Sciatic nerve (tissue), 2 donors: ENCODE measurements at places on chromosomes 2 and 18. TPM values are rescaled to one million over a fixed set of nuclear protein-coding genes. Genes with fewer than 3 reads are reported as not detected.

Gene ONECUT2
- not detected for total RNA-seq

Gene COPS7B
- 39.4 TPM for total RNA-seq

Gene SLC4A5
- 12.6 TPM for total RNA-seq

Gene ABCG5
- not detected for total RNA-seq

Gene NABP1
- 64.3 TPM for total RNA-seq

Gene KCNS3
- 16.9 TPM for total RNA-seq

GRCh38 chr2:170997893-170998597 lies 69.0 kb downstream of the GORASP2 start:
- DNase-seq: no peak

- DNase-seq: no peak
Observed at GRCh38 chr18:59839246-59839645, 60.5 kb upstream of the PMAIP1 start.

DNA sequence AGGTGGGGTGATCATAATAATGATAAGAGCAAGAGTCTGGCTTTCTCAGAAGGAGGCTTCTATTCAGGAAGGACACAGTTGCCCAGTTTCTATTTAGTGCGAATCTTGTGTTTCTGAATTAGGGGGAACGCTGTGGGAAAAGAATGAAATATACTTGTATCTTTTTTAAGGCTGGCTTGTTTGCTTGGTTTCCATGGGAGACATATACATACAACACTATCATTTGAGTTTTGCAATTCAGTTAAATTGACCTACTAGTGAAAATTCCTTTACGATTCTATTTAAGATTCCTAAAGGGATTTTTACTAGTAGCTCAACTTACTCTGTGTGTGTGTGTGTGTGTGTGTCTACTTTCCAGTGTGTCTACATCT lies 24.7 kb upstream of the ANKRD62 start:
- DNase-seq: no peak

DNA sequence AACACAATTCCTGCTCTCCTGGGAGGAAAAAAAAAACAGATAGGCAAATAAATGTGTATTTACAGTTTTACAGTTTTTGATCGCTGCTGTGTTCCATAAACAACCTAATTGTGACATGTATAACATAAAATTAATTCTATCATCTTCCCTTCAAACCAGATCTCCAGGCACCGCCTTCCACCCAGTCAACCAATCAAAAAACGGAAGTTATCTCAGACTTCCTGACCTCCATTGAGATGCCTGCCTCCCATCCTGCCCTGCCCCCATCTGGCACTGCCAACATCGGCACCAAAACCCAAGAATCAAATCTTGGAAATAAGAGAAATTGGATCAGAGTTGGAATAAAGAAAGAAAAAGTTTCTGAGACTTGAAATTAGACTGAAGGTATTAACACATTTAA lies 3.1 kb upstream of the RIOK3 start:
- DNase-seq: no peak

- peak; percentile 45 for DNase-seq
Observed at GRCh38 chr2:23691106-23691470, 235.8 kb downstream of the ATAD2B start.

DNA sequence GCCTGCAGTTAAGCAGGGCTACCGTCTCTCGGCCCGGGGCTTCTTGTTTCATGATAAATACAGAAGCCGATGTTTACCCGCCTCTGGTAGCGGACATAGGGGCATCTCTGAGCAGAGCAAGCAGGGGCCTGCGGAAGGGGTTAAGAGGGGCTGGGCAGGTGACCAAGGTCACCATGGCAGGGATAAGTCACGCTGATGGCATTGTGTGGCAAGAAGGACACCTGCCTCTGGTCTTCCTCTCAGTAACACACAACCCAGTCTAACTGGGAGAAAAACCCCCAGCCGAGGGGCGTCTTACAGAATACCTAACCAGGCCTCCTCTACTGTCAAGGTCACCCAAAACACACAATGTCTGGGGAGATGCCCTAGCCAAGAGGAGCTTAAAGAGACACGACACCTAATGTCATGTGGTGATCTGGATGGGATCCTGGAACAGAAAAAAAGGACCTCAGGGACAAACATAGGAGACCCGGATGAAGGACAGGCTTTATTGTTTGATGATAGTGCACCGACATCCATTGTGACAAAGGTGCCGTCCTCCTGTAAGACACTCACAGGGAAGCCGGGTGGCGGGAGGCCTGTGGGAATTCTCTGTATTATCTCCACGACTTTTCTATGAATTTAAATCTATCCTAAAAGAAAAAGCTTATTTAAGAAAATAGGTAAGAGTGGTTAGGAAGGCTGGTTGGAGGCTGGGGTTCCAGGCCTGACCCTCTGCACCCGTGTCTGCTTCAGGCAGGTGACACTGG lies 24.8 kb downstream of the SH3BP4 start:
- no peak for DNase-seq

GRCh38 chr18:36724591-36725001 lies 104.2 kb downstream of the TPGS2 start:
- DNase-seq: peak; percentile 66

- DNase-seq: no peak
Observed at GRCh38 chr2:30684026-30684425, 123.2 kb downstream of the CAPN13 start.

- no peak for DNase-seq
Observed at GRCh38 chr2:113190871-113191270, 17.1 kb downstream of the PSD4 start.

GRCh38 chr18:8933714-8934284 lies 168.7 kb upstream of the NDUFV2 start:
- no peak for DNase-seq

GRCh38 chr2:139366681-139367080 lies 586.5 kb upstream of the NXPH2 start:
- DNase-seq: no peak

DNA sequence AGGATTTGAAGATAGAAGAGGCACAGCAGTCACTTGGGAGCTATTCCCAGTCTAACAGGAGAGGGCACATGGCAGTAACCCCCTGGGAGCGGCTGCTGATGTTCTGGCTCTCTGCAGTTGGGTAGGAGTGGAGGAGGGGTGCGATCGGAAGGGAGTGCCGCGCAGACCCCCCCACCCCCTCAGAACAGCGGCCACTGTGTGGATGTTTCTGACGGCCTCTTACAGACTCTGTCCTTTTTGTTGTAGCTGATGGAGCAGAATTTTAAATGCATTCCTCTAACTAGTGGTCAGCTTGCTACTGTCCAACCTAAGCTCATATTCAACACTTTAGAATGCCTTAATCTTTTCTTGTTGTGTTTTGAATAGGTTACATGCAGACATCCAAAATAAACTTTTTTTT lies 127.9 kb downstream of the AGAP1 start:
- DNase-seq: no peak

GRCh38 chr2:69449906-69450305 lies 12.7 kb upstream of the NFU1 start:
- no peak for DNase-seq
